ENCODE measurements at places on chromosomes 6 and 20.

DNA sequence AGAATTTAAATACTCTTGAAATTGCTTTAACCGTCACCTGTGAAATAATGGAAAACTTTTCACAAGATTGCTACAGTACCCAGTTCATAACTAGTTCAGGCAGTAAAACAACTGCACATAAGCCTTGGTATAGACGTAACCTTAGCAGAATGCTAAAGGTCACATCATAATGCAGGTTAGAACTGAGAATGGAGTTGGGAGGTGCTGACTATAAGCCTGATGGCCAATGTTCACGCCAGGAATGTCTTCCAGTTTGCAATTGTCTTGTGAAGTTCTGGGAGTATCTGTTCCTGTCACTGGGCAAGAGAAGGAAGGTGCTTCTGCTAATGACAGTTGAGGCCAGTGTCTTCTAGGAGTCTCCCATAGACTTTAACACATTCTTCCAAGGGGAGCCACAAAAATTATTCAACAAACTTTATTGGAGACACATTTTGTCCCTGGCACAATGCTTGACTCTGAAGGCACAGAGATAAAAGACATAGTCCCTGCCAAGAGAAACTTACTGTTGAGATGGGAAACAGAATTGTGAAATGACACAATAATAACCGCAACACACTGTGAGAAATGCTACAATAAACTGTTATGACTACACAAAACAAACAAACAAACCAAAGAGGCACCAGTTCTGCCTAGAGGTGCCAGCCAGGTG, 24.6 kb upstream of the CEP162 start:
- no peak for DNase-seq

DNA sequence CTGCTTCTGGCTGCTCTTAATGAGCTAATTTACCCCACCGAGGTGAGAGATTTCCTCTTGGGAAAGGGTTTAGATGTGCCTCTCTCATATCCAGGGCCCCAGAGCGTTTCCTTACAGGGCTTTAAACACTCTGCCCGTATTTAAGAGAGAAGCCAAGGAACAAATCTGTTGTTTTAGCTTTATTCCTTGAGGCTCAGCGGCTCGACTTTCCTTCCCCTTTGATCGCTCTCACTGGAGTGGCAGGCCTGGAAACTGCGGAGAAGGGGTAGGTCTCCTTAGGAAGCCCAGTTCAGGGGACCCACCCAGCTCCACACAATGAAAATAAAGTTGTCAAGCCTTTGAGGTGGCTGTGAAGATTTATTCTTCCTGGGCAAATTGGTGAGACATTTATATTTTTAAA, 132.0 kb upstream of the JAG1 start:
- DNase-seq: no peak

DNA sequence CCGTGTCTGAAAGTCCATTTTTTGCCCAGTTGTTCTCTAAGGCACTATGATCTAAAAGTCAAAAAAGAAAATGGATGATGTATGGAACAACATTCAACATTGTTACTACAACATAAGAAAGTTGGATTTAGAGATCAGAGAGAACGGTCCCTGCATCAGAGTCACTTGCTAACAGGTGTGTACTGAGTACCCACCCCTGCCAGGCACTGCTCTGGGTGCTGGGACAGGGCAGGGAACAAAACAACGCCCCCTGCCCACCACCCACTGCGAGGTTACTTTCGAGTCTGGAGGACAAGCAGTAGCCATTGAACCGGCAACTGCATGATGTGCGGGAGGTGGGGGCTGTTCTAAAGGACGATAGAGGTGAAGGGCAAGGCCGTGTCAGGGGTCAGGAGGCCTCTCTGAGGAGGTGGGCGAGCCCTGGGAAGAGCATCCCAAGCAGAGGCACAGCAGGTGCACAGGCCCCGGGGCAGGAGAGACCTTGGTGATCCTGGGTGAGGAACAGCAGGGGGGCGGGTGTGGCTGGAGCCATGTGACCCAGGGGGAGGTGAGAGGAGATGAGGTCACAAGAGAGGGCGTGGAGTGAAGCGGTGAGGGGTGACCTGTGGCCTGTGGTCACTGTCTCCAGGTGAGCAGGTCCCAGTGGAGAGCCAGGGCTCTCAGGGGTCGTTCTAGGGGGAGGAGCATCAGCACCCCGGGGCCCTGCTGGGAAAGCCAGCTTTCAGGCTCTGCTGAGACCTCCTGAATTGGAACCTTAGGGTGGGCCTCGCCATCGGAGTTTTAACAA, 197.5 kb upstream of the SULF2 start:
- DNase-seq: peak; percentile 36

DNA sequence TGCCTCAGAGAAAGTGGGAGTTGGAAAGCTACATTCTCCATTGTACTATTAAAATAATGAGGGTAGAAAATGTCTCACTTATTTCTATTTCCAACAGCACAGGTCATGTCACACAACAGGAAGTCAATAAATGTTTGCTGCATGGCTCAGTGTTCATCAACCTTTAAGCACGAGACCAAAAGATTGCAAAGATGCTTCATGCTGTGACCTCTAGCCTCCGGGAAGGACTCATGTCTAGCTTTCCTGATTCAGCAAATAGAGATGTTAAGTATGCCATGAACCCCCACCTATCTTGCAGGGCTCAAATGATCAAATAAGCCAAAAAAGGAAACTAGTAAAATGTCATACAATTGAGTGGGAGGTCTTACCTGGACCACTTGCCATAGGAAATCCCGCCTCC, 57.4 kb downstream of the NCOA6 start:
- DNase-seq: no peak

DNA sequence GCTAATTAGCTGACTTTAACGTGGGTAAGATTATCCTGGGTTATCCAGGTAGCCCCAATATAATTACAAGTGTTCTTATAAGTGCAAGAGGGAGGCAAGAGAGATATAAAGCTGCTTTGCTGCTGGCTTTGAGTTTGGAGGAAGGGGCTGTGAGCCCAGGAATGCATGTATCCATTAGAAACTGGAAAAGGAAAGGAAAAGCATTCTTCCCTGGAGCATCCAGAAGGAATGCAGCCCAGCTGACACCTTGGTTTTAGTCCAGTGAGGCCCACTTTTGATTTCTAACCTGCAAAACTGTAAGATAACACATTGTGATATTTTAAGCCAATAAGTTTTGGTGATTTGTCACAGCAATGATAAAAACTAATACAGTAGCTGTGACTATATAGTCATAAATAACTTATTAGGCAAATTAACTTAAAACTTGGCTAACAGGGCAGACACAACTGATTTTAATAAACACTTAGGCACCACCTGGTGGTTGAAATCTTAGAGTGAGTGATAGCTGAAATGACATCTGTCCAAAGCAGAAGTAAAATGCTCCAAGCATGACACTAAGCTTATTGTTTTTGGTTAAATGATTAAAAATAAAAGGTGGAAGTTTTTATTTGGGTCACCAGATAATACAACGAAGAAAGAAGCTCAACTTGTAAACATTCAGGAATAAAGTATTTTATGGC, 35.6 kb downstream of the ADGRF4 start:
- peak; percentile 23 for DNase-seq

DNA sequence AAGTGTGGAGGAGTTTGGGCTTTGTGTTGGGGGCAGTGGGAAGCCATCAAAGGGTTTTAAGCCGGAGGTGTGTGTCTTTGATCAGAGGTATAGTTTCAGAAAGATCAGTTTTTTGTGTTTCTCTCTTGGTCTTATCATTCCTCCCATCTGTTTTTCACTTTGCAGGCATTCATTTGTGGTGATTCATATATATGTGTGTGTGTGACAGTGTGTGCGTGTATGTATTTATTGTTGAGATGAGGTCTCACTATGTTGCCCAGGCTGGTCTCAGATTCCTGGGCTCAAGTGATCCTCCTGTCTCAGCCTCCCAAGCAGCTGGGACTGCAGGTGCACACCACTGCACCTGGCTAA, 11.1 kb upstream of the SERINC3 start:
- no peak for DNase-seq

GRCh38 chr6:96394727-96395126, 126.9 kb upstream of the UFL1 start:
- peak; percentile 6 for DNase-seq

- no peak for DNase-seq
These were observed 205.3 kb upstream of the FOXA2 start for GRCh38 chr20:22789676-22790075.

DNA sequence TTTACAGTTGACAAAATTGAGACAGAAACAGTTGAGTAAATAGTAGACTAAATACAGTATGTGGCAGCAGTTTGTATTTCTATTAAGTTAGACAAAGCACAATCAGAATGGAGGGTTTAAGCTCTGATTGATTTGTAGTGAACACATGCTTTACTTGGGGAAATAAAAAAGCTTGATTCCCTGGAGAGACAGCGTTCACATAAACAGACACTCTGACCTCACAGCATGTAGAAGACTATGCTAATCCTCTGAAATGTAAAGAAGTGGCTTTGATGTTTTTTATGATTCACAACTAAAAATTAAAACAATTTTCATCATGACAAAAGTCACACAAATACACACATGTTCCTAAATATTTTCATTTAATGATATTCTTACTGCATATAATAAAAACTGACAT, 126.9 kb upstream of the FAM83B start:
- no peak for DNase-seq

- no peak for DNase-seq
These were observed 39.3 kb downstream of the PHACTR3 start for GRCh38 chr20:59643615-59644061.

GRCh38 chr6:33589392-33589730, 9.3 kb upstream of the BAK1 start:
- no peak for DNase-seq

DNA sequence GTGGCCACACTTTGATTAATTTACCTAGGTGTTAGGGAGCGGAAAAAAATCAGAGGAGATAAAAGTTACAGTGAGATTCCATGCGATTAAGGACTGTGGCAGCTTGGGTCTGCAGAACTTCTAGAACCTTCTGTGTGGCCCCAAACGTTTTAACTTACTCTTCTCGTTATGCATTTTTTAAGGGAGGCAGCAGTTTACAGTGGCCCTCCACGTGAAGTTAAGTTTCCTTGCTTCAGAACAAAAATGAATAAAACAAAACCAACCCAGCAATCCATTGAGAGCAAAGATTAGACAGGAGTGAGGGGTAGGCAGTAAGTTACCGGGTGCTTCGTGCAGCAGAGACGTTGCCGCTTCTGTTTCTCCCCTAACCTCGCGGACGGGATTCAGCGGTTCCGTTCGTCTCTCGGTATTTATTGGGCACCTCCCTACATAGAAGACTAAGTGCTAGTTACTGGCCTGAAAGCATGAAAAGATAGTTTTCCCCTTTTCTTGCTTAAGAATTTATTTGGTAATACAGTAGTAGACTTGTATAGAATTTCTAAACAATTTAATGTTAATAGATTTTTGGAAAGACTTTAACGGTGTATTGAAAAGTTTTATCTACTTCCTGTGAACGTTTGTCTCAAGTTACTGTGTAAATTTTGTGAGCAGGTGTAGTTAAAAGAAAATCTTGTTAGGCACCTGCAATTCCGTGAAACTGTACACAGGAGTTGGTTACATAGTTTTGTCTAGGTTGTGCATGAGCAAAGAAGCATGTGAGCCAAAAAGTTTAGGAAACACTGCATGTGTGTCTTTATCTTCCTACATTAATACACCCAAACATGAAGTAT, 1.1 kb downstream of the BAG2 start:
- DNase-seq: peak; percentile 41

DNA sequence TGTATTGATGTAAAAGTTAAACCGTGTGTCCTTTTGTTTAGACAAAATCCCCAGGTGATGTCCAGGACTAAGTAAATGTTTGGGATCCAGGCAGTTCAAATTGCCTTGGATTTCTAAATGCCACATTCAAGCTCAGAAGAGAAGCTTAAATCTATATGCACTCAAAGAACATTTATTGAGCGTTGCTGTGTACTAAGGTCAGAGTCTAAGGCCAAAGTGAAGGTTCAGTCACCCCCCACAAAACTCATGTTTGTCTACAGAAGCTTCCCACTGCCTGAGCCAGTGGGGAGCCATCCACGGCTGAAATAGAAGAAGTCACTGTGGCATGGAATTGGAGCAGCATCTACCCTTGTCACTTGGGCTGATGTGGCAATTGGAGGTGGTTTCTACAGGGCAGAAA, 70.7 kb upstream of the INSM1 start:
- DNase-seq: no peak

GRCh38 chr6:100664274-100665040, 199.7 kb upstream of the SIM1 start:
- no peak for DNase-seq

DNA sequence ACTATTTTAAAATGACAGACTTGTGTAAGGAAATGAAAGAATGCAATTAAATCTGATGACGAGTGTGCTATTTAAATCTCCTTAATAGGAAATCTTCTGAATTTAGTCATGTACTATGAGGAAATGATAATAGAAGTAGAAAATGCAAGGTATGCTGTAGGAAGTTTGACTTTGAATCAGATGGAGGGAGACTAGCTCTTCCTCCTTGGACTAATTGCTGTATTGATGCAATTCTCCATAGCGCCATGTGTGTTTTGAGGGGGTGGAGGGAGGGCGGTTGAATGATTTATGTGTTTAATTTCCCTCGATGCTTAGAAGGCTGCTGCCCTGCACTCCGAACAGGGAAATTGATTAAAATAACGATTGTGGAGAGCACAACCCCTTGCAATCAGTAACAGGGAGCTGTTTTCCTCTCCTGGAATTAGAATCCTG, 214.4 kb upstream of the PRND start:
- no peak for DNase-seq

GRCh38 chr20:40802886-40803285, 113.8 kb upstream of the MAFB start:
- no peak for DNase-seq

- DNase-seq: no peak
These were observed 66.8 kb downstream of the TBC1D7 start for GRCh38 chr6:13261464-13261994.

GRCh38 chr6:118535176-118535844, 12.8 kb upstream of the PLN start:
- DNase-seq: no peak

DNA sequence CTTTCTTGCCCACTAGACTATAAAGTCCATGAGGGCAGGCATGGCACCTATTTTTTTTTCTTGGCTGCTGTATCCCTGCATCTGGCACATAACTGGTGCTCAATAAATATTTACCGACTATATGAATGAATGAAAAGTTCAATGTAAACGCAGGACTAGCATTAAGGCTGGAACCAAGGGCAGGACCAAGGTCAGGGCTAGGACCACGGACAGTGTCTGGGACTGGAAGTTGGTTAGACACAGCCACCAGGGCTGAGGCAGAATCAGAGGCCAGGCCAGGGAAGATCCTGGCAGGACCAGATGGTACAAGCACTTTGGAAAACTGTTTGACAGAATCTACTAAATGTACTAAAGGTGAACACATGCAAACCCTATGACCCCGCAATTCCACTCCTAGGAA, 3.7 kb downstream of the TNXB start:
- DNase-seq: no peak

- DNase-seq: no peak
These were observed 272.6 kb downstream of the TMEM242 start for GRCh38 chr6:157050537-157051265.

Data from GM20000 (cell line).